T-cell (primary cell): ENCODE measurements at places on chromosomes 2 and 18.

DNA sequence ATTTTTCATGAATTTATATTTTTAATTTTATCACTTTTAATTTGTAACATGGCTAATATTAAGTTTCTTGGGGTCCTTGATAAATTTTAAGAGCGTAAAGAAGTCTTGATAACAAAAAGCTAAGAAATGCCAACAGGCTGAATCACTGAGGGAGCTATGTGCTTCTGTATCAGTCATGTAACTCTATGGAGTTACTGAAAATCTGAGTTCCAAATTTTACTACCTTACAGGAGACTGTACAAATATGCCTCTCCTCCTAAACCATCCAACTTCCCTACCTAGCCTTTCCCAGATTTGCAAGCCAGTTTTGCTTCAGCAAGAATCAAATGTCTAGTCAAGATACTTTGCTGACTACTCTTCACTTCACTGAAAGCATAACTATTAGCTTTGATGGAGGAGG lies 35.7 kb downstream of the FEZ2 start:
- DNase-seq: no peak

DNA sequence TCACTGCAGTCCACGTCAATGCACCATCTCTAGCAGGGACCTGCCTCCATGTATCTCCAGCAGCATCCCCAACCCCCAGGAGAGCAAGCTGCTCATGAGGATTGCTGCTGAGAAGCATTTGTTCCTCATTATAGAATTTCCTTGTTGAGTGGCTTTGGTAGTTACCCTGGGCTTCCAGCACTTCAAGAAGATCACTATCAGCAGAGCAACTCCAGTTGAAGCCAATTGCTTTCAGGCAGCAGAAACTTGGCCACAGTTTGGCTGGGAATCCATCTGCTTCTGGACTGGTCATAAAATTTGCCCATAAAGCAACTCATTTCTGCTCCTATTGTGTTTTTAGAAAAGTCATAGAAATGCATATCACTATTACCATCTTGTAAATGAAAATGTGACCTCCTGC lies 17.4 kb downstream of the TRPM8 start:
- DNase-seq: no peak

DNA sequence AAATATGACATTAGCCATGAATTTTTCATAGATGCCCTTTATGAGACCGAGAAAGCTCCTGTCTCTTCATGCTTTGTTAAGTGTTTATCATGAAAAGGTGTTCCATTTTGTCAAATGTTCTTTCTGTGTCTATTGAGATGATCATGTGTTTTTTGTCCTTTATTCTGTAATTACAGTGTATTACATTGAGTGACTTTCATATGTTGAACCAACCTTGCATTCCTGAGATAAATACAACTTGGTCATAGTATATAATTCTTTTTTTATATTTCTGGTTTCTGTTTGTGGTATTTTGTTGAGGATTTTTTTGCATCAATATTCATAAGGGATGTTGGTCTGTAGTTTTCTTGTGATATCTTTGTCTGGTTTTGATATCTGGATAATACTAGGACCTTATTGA lies 52.9 kb upstream of the HPCAL1 start:
- no peak for DNase-seq

DNA sequence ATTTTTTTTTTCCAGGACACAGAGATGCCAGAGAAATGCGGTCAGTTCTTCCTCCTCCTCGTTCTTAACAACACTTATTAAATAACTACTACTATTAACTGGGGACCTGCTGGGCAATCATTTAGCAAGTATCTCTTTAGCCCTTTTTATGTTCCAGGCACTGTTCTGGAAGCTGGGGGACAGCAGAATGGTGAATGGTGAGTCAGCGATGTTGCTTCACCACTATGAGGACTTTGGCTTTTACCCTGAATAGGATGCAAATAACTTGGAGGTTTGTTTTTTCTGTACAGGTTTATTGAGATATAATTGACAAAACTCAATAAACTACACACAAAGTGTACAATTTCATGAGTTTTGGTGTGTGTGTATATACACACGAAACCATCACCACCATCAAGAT lies 179.9 kb upstream of the MSH6 start:
- no peak for DNase-seq

DNA sequence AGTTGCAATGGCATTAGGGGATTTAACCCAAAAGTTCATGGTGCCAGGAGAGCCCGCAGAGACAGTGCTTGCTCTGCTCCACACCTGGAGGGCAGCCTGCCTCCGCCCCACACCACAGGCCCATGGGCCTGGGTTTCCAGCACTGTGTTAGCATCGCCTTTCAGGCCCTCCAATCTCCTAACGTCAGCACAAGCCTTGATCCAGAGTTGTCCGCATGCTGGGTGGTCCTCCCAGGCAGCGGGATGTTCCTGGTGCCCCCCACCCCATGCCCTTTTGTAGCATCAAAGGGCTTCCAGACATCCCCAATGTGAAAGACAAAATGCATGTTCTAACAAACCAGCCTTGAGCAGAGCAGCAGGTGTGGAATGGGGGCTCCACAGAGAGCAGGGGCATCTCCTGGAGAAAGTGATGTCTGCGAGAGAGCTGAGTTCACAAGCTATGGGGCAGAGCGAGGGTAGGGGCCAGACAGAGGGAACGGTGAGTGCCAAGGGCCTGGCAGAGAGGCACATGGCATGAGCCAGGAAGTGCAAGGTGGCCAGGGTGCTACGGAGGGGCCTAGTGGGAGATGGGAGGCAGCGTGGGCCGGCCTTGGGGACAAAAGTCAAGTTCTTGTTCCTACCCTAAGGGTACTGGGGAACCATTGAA lies 119.2 kb downstream of the CYP26B1 start:
- no peak for DNase-seq

DNA sequence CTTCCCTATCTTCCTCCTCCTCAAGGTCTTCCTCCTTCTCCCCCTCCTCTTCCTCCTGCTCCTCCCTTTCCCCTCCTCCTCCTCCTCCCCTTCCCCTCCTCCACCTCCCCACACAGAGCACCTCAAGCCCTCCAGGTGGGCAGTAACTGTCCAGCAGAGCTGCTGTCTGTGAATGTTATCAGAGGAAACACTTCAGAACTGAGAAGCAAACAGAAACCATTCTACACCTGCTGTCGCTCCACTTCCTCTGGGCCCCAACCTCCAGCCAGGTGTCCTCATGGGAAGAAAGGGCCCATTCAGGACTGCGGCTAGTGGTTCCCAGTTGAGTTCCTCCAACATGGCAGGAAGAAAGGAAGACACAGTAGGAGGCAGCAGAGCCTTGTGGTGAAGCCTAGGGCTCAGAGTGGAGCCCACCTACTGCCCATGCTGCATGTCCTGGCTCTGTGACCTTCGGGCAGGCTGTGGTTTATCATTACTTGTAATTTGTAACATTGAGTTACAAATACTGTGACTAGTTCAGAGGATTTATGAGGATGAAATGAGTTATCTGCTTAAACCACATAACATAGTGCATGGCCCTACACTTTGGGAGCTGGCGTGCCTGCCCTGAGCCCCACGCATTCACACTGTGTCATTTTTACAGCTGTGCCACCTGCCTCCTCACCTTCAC lies 165.9 kb upstream of the ID2 start:
- DNase-seq: no peak

DNA sequence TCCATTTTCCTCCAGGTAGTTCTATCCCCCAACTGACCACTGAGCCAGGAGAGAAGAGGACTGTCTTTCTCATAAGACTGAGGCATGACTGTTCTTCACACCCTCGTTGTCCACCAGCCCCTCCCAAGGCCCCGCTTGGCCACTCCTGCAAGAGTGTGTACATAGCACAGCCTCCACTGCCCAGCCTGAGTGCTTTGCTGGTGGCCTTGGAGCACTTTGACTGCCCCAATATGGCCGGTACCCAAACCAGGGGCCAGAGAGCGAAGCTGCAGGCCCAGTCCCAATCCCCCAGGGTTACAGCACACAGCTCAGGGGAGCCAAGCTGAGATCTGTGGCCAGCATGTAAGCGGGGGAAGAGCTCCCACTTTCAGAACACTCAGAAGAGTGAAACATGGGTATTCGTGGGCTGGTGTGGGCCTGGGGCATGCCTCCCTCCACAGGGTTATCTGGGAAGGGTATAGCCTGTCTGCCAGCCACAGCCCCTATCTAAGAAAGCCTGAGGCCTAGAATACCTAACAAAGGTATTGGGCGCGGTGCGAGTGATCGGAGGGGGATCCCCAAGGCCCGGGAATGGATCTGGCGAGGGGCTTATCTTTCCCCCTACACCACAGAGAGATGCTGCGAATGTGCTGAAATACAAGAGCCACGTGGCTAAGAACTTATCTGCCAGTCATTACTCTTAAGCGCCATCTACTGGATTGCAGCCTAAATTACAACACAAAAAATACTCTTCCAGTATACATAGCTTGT lies 163.8 kb downstream of the WDPCP start:
- DNase-seq: no peak

DNA sequence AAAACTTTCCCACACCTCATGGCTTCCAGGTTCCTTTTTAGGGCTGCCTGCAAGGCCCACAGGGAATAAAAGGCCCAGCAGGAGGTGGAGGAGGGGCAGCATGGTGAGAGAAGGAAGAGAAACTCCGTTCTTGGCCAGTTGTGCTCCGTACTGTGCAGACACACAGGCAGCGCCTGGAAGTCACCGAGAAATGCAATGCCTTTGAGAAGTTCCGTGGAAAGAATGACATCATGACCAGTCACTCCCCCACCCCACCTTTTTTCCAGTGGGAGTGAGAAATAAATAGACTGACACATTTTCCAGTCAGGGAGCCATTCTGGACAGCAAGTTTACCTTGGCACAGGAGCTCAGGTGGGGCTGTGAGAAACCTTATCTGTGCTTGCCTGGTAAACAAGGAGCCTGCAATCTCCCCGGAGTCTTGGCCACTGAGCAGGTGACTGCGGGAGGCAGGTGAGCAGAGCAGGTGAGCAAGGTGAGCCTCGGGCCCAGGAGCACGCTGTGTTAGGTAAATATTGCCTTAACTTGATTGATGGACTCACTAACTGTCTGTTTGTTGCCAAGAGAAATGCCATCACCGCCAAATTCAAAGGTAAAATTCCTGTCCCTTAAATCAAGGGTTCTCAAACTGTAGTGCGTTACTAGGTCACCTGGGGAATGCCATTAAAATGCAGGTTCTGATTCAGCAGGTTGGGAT lies 13.5 kb upstream of the LBH start:
- DNase-seq: no peak

GRCh38 chr2:70922235-70923234 lies 13.2 kb upstream of the ATP6V1B1 start:
- DNase-seq: no peak

GRCh38 chr2:238657132-238658053 lies 190.5 kb upstream of the TWIST2 start:
- no peak for DNase-seq

DNA sequence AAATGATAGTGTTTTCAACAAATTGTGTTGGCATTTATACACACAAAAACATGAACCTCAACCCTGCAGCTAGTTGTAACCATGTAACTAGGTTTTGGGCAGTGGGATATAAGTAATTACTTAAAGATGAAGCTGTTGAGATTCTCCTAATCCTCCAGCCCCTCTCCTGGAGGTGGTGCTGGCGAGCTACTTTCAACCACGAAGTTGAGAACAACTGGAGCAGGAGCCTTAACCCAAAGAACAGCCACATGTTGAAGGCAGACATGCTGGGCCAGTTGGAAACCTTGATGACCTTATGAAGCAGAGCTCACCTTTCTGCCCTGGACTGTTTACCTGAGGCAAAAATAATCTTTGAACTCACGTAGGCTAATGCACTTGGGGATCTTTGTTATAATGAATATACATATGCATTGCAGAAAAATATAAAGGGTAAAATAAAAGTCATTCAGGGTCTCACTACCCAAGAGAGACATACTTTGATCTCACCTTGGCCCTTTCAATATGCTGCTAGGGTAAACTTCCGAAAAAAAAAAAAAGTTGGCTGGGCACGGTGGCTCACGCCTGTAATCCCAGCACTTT lies 89.6 kb upstream of the NPAS2 start:
- peak; percentile 35 for DNase-seq

- DNase-seq: no peak
Observed at GRCh38 chr2:189549449-189549832, 31.1 kb downstream of the SLC40A1 start.

GRCh38 chr18:10121028-10121427 lies 207.2 kb downstream of the VAPA start:
- no peak for DNase-seq

- DNase-seq: no peak
Observed at GRCh38 chr2:51079945-51080344, 48.0 kb upstream of the NRXN1 start.

DNA sequence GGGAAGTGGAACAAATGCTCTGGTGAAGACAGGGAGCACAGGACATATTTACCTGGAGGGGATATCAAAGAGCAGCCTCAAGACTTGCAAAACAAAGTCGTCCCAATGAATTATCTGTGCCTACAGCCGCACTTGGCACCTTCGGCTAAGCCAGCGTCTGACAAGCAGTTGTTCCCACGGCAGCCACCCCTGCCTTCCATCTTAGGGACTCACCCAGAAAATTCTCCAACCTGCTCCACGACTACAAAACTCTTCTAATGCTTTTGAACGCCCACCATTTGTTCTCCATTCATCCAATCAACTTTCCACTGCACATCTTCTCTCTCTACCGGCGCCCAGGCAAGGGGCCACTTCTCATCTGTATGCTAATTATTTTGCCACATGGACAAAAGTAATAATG lies 7.0 kb downstream of the MYT1L start:
- no peak for DNase-seq

GRCh38 chr2:241851325-241852115 lies 7.2 kb downstream of the PDCD1 start:
- DNase-seq: no peak
